Stimulated activated CD4-positive, alpha-beta T cell treated with anti-CD3 and anti-CD28 coated beads, TNF-alpha, amount 100 ng/mL, for 48 hours (primary cell): ENCODE measurements at places on chromosomes 13 and 19.

DNA sequence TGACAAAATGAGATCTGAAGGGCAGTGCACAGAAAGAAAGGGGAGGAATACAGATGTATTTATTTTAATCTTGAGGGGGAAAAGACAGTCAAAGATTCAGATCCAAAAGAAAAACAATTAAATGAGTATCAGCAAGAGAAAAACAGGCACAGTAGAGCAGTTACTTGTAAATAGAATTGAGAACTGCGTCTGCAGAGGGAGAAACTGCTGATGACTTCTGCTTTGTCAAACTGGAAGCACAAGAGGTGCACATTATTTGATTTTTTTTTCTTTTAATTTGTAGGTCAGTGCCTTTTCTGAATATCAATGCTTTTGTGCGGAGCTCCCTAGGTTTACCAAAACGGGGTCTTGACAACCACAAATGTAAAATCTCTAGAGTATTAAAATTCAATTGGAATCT is 37.3 kb downstream of the EFNB2 start:
- no peak for DNase-seq

DNA sequence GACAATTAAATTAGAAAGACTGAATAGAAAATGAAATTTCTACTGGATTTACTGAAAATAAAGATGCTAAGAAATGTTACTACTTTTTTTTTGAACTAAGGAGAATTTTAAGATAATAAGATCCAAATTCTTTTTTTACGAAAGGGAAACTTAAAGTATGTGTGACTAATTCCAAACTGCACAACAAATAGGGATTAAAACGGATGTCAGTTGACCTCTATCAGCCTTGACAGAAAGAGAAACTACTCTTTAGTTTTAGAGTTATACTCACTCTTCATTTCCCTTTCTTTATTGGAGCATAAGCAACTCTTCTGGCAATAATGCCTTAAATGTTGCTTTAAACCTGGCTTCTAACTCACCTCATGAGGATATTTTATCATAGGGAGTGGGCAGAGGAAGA is 273.8 kb downstream of the SLITRK6 start:
- no peak for DNase-seq

DNA sequence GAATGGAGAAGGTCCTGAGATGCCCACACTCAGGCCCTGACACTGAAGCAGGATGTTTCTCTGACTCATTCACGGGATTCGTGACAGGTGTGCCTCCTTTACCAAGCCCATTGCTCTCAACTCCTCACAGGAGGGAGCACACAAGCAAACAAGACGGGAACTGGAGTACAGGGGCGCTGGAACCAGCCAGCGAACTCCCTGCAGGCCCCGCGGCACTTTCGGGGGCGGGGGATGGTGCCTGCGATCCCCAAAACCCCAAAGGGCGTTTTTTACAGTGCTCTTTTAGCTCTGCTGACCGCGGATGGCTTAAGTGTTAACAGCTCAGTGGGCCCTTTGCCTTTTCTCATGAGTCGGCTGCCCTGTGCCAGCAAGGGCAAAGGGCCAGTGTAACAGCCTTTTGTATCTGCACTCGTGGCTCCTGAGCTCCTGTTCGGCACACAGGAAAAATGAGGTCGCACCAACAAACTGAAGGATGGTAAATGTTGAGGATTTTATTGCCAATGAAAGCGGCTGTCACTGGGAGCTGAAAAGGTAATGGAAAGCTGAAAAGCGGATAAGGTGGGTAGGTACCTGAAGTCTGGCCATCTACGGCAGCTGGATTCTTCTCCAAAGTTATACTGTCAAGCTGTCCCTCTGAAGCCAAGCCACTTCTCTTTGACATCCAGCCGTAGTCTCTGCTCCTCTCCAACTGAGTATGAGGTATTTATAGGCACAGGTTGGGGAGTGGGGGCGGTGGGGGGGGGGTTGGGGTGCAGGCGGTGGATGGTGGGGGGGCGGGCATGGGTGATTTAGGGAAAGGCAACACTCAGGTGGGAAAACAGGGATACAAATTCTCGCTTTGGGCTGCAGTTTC is 65.0 kb upstream of the TRPC4 start:
- DNase-seq, result no peak

GRCh38 chr13:70756088-70756487 is 647.8 kb upstream of the KLHL1 start:
- DNase-seq, result no peak
